NCI-H2081 treated with DMSO at 0.1 percent for 48 hours (cell line): ENCODE measurements at places on chromosomes 3 and 15.

DNA sequence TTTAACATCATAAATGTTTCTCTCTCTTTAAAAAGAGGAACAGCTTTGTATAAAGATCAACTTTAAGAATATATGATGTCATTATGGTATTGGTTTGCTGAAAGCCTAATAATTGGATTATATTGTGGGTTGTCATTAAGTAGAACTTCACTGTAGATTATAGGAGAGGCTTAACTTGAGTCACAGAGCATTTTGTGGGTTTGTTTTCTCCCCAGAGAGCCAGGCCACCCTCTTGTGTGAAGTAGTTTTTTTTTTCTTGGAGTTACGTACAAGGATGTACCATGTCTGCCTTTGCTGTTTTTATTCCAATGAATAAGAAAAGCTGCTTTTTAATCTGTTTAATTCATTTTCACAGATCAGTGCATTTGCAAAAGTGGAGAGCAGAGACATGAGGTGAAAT lies 354.8 kb upstream of the TBL1XR1 start:
- DNase-seq: no peak

DNA sequence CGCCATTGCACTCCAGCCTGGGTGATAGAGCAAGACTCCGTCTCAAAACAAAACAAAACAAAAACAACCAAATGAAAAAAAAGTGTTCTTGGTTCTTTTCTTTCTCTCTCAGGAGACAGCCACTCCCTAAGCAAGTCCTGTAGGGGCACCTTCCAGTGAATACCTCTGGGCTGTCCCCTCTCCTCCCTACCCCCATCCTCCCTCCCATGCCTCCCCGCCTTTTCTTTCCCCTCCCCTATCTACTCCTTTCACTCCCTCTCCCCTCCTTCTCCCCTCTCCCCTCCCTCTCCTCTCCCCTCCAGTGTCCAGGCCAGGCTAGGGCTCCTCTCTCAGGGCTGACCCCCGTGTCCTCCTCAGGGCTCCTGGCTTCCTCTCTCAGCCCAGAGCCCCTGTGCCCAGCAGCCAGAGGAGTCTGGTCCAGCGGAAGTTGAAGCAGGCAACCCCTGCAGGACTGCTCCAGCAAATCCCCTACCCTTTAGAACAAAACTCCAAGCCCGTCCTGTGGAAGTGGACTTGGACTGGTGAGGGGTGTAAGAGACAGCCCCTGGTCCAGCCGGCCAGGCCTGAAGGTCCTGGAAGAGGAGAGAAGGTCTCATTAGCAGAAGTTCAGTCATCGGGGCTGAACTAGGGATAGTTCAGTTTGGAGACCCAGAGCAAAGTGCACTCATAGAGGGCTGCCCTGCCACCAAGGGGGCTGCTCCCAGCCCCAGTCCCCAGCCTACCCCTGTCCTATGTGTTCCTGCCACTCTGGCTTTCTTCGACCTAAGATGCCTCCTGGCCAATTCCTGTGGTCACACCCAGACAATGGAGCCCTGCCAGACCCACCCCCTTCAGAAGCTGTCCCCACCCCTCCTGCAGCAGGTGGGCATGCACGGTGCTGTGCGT lies 79.8 kb upstream of the IQSEC1 start:
- no peak for DNase-seq

GRCh38 chr3:69364354-69364753 lies 21.5 kb downstream of the FRMD4B start:
- no peak for DNase-seq

- DNase-seq: no peak
Observed at GRCh38 chr15:30041868-30042267, 40.9 kb upstream of the GOLGA8J start.

- DNase-seq: no peak
Observed at GRCh38 chr3:195059471-195060216, 211.3 kb downstream of the XXYLT1 start.

- no peak for DNase-seq
Observed at GRCh38 chr3:25381083-25381482, 47.0 kb upstream of the RARB start.

GRCh38 chr3:5757213-5757804 lies 569.8 kb downstream of the EDEM1 start:
- DNase-seq: no peak

DNA sequence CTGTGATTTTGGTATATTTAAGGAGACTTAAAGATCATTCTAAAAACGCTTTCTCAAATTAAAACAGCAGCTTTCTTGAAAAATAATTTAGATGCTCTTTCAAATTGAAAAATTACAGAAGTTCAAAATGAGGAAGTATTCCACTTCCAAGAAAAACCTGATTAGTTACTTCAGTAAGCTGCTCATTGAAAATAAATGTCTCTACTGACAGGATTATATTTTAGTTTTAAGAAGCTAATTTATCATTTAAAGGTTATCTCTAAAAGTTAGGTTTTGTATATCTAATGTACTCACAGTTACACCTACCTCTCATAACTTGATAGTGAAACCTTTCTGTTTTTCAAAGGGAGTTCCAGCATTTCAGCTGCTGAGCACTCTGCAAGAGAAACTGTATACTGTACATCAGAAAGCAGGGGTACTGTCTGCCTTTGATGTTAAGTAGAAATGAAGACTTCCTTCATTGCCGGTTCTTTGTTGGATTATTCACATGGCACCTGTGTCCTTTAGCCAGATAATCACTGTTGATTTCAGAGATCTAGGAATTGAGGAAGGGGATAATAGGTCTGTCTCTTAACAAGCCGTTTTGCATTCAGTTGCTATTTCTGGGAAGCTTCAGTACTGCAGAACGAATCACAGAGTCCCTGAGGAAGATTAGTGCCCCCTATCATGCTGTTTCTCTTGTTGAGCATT lies 161.6 kb downstream of the TCF12 start:
- DNase-seq: no peak

DNA sequence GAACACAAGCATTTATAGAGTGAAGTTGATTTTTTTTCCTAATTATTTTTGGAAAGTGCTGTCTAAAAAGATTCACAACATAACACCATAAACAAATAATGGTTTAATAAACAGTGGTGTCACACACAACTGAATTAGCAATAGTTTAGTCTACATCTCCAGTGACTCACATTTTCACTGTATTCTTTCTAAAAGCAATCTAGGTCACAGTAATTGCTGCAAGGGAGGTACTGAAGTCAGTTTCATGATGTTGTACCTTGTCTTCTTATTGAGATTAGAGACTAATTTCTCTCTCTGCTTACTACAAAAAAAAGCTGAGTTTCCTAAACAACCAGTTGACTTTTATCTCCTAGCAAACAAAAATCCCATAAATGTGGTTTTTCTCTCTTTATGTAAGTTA lies 29.6 kb downstream of the PLSCR4 start:
- DNase-seq: no peak

- DNase-seq: no peak
Observed at GRCh38 chr15:25743548-25744275, 119.4 kb downstream of the ATP10A start.

DNA sequence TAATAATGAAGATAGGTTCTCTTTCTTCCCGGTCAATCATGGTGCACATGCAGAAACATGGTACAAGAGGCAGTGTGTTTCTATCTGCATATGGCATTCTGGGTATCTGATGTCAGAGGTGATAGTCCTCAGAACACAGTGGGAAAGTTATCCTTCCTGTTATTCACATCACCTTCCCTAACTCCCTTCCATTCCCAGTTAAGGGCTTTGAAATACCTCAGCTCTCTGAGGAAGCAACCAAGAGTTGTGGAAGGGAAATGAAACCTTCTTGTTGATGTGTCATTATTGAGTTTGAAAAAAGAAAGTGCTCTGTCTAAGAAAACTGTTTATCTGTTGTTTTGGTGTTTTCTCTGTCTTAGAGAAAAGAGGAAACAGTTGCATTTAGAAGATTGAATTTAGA lies 21.9 kb upstream of the P2RY13 start:
- DNase-seq: no peak

DNA sequence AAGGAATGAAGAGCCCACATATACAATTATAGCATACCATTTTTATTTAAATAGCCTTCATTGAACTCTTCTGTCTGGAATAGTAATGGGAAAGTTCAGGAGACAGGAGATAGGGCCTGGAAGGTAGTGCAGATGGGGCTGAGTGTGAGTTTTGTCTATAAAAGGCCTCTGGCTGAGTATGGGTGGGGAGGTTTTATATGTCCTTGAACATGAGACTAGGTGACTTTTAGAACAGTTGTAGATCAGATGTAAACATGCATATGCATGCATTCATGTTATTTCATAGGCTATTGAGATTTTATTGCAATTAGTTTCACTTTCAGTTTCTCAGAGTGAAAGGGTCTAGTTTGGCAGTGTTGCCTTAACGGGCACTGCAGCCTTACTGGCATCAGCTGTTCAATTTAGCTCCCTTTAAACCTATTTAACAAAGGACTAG lies 27.1 kb downstream of the CGGBP1 start:
- no peak for DNase-seq

GRCh38 chr15:37204692-37205091 lies 104.3 kb upstream of the MEIS2 start:
- DNase-seq: no peak

DNA sequence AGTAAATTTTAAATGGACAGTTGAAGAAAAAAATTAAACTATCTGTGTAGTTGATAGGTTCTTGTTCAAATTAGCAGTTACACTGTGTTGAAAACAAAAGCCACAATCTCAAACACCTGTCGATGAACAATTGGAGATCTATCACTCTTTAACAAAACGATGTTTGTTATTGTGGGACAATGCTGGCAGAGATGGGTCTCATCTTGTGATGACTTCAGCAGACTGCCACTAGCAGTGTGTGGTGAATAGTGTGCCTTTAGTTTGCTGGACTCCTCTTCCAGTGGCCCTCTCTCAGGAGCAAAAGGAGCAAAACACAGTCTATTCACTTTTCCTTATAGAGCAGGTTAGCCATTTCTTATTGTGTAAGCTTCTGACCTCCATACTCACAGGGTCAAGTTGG lies 14.7 kb upstream of the TRIM59 start:
- no peak for DNase-seq

DNA sequence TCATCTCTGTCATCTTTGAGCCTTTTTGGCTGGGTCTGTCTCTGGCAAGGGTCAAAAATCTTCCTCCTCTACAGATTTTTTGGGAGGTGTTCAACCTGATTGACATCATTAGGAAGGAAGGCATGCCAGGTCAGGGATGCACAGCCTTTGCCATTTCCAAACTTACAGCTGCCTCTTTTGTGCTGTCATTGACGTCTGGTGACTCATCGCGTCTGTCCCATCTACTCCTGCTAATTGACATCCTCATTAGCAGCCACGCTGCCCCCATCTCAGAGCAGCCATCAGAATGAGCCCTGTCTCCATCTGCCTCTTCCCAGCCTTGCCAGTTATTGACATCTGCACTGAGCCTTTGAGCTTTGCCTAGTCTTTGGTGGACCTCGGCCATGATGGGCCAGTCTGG lies 53.0 kb downstream of the PDIA5 start:
- DNase-seq: no peak

DNA sequence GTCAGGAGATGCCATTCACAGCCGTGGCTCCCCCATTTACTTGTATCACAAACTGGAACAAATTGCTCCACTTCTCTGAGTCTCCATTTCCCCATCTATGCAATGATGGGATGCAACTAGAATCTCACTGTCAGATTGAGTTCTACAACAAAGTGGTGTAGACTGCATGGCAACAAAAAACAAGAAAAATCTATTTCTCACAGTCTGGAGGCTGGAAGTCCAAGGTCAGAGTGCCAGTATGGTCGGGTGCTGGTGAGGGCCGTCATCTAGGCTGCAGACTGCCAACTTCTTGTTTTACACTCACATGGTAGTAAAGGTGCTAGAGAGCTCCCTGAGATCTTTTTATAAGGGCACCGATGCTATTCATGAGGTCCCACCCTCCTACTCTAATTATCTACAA lies 158.4 kb upstream of the BCL6 start:
- no peak for DNase-seq

DNA sequence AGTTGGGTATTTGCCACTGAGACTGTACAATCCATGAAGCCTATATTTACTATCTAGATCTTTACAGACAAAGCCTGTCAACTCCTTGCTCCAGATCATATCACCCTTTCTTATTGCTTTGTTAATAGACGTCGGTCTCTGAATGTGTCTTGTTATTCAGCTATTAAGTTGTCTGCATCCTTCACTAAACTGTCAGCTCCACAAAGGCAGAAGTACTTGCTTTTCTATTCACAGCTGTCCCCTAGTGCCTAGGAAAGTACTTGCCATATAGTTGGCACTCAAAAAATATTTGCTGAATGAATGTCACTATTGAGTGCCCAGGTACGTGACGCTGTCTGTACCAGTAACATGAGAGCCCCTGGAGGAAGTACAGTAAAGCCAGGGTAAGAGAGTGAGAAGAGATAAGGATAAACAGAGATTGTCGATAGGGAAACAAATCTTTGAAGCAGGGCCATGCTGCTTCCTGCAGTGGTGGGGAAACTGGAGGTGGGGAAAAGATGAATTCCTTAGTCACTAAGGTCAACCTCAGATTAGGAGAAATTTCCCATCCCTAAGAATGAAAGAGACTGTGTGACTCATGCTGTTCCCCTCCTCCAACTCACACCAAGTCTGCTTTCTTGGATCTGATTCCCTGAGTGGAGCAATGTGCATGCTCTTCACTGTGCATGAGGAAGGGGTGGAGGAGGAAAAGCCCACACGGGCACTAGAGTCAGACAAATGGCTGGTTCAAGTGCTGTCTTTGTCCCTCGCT lies 36.3 kb downstream of the PRICKLE2 start:
- no peak for DNase-seq

GRCh38 chr3:187025254-187025655 lies 94.9 kb downstream of the ST6GAL1 start:
- no peak for DNase-seq

DNA sequence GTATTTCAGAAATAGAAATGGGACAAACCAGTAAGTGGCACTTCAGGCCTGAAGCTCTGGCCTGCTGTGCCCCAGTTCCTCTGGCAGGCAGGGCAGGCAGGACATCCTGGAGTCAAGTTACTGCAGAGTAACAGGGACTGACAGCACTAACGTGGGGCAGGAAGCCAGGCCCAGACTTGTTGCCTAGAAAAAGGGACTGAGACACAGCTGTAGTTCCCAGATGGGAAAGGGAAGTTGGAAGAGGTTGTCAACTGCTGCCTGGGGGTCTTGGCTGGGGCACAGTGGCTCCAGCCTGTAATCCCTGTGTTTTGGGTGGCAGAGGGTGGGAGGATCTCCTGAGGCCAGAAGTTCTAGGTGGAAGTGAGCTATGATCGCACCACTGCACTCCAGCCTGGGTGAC lies 171.9 kb downstream of the FMN1 start:
- DNase-seq: no peak

DNA sequence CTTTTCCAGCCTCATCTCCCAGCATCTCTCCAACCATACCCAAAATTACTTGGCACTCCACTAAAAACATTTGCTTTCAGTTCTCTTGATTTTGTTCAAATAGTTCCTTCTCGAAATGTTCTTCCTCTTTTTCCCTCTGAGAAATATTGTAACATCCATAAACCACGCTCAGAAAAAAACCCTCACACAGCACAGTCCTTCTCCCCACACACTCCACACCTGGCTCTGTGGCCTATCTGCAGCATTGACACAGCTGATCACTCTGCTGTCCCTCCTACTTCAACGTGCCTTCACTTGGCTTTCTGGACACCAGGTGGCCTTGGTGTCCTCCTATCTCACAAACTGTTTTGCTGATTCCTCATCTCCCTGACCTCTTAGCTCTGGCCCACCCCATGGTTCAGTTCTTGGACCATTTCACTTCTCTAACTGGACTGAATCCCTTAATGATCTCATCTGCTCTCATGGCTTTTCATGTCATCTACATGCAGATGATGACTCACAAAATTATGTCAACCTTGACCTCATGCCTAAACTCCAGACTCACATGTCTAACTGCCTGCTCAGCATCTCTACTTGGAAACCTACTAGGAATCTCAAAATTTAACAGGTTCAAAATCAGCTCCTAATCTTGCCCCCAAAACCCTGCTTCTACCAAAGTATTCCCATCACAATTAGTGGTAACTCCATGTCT lies 93.3 kb downstream of the TRIM42 start:
- no peak for DNase-seq

GRCh38 chr3:41137686-41138111 lies 61.6 kb upstream of the CTNNB1 start:
- no peak for DNase-seq
